ENCODE measurements at places on chromosomes 2 and 18. TPM values are rescaled to one million over a fixed set of nuclear protein-coding genes. Genes with fewer than 3 reads are reported as not detected.

EML6 gene
- 1.8 TPM for polyA plus RNA-seq

DCAF17 gene
- 11.5 TPM for polyA plus RNA-seq

GPR155 gene
- 0.86 TPM for polyA plus RNA-seq

CD28 gene
- not detected for polyA plus RNA-seq

GLI2 gene
- polyA plus RNA-seq = 12.5 TPM

ZNF396 gene
- polyA plus RNA-seq = 0.94 TPM

ADI1 gene
- polyA plus RNA-seq = 84.6 TPM

CARF gene
- 3.0 TPM for polyA plus RNA-seq

HRH4 gene
- 0.07 TPM for polyA plus RNA-seq

HOXD12 gene
- polyA plus RNA-seq = not detected

CRYBA2 gene
- not detected for polyA plus RNA-seq

MIB1 gene
- 8.4 TPM for polyA plus RNA-seq

HSPD1 gene
- polyA plus RNA-seq = 1,004 TPM

CPS1 gene
- polyA plus RNA-seq = 16.1 TPM

CIAO1 gene
- polyA plus RNA-seq = 87.6 TPM

ALPG gene
- polyA plus RNA-seq = 0.07 TPM

C1GALT1C1L gene
- polyA plus RNA-seq = 2.1 TPM

SIX2 gene
- polyA plus RNA-seq = 0.14 TPM

AQP12A gene
- polyA plus RNA-seq = not detected

LBX2 gene
- 2.0 TPM for polyA plus RNA-seq

PROKR1 gene
- not detected for polyA plus RNA-seq

MEP1B gene
- polyA plus RNA-seq = not detected

DCC gene
- polyA plus RNA-seq = not detected

TTL gene
- polyA plus RNA-seq = 33.1 TPM

C2orf80 gene
- not detected for polyA plus RNA-seq

CABLES1 gene
- polyA plus RNA-seq = 4.5 TPM

ARHGAP25 gene
- polyA plus RNA-seq = 0.52 TPM

EPAS1 gene
- 111 TPM for polyA plus RNA-seq

TDRD15 gene
- polyA plus RNA-seq = not detected

PMAIP1 gene
- polyA plus RNA-seq = 9.7 TPM

MERTK gene
- polyA plus RNA-seq = 1.0 TPM

LIPT1 gene
- polyA plus RNA-seq = 4.2 TPM

CD8B gene
- not detected for polyA plus RNA-seq

ZDBF2 gene
- polyA plus RNA-seq = 1.7 TPM

ERMN gene
- polyA plus RNA-seq = not detected

MPP4 gene
- polyA plus RNA-seq = 0.21 TPM

TMEM178A gene
- polyA plus RNA-seq = 0.15 TPM

CD207 gene
- 0.04 TPM for polyA plus RNA-seq

FBXO15 gene
- polyA plus RNA-seq = 1.4 TPM

RNU2-63P gene
- polyA plus RNA-seq = not detected

KCNS3 gene
- 0.98 TPM for polyA plus RNA-seq

SERPINB4 gene
- not detected for polyA plus RNA-seq

Measured in A549 (cell line).